Lung (tissue), 17 donors: ENCODE measurements at places on chromosomes 3 and 15. TPM values are rescaled to one million over a fixed set of nuclear protein-coding genes. Genes with fewer than 3 reads are reported as not detected.

Gene IGSF11
- polyA plus RNA-seq = 0.07 TPM

Gene CLSTN2
- polyA plus RNA-seq = 0.07 TPM

Gene LIPC
- 0.24 TPM for polyA plus RNA-seq

Gene TIMP4
- 1.4 TPM for polyA plus RNA-seq

Gene GP9
- 1.3 TPM for polyA plus RNA-seq

Gene CPOX
- 12.3 TPM for polyA plus RNA-seq

Gene SNAP23
- polyA plus RNA-seq = 58.2 TPM

Gene SYNPR
- not detected for polyA plus RNA-seq

Gene LRCH3
- 7.7 TPM for polyA plus RNA-seq

Gene GOLGA8M
- polyA plus RNA-seq = 0.40 TPM

Gene HLTF
- polyA plus RNA-seq = 5.8 TPM

Gene LRRC2
- polyA plus RNA-seq = 0.09 TPM

Gene FRG2C
- not detected for polyA plus RNA-seq

Gene GOLGA8G
- not detected for polyA plus RNA-seq

Gene GABRG3
- polyA plus RNA-seq = not detected

Gene KBTBD13
- 0.04 TPM for polyA plus RNA-seq

Gene CCNB2
- 2.4 TPM for polyA plus RNA-seq

Gene CEMIP
- 32.0 TPM for polyA plus RNA-seq

Gene CPNE9
- 0.16 TPM for polyA plus RNA-seq

Gene ZSCAN29
- 6.4 TPM for polyA plus RNA-seq

Gene KCNAB1
- polyA plus RNA-seq = 0.16 TPM

Gene GOLGA8J
- not detected for polyA plus RNA-seq
